ENCODE measurements at places on chromosomes 4 and X. TPM values are rescaled to one million over a fixed set of nuclear protein-coding genes. Genes with fewer than 3 reads are reported as not detected.

EIF1AX gene
- total RNA-seq = 30.6 TPM

GRCh38 chr4:155524926-155525455 is 141.7 kb upstream of the GUCY1A1 start:
- H3K36me3 ChIP-seq = no peaks in the 10 kb centered on the region
- peaks cover 12% of the 10 kb centered on the region for H3K4me1 ChIP-seq
- no peak overlapping the region for H3K27ac ChIP-seq
- no peak for DNase-seq
- no peaks in the 10 kb centered on the region for H3K27me3 ChIP-seq
- no peak overlapping the region for H3K4me3 ChIP-seq

DNA sequence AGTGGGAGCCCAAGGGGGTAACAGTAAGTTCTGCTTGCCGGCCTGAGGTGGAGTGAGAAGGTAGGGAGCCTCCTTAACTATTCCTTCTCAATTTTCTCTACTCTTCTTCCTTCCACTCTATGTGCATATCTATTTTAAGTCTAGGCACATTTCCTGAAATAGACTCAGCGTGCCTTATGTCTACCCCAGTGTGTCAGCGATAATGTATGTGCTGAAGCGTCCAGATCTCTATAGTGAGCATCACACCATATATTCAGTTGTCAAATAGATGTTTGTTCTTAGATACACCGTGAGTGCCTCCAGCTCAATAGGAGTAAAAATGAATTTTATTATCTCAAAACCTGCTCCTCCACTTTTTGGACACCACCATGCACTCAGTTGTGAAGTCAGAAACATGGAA is 51.5 kb upstream of the RAB33B start:
- H3K4me1 ChIP-seq = peaks cover 29% of the 10 kb centered on the region
- H3K36me3 ChIP-seq = no peaks in the 10 kb centered on the region
- H3K27ac ChIP-seq = no peak overlapping the region
- no peak overlapping the region for H3K4me3 ChIP-seq

GRCh38 chr4:54586320-54586955 is 71.3 kb upstream of the KIT start:
- no peaks in the 10 kb centered on the region for H3K27me3 ChIP-seq
- no peak for DNase-seq

- peak overlapping the region; percentile 98 for H3K27ac ChIP-seq
- H3K4me1 ChIP-seq = peaks cover 13% of the 10 kb centered on the region
- no peaks in the 10 kb centered on the region for H3K27me3 ChIP-seq
- H3K36me3 ChIP-seq = no peaks in the 10 kb centered on the region
- DNase-seq = no peak
Observed at GRCh38 chr4:13627178-13627605, 333 bp downstream of the BOD1L1 start.

Data from cardiac muscle cell (in vitro differentiated cells and primary cell).